ENCODE measurements at places on chromosomes 12 and 14.
A peak's percentile ranks its signal among the peaks of the same experiment; 100 is the strongest.

- DNase-seq = no peak
Observed at GRCh38 chr12:76922866-76923265, 44.0 kb upstream of the CSRP2 start.

DNA sequence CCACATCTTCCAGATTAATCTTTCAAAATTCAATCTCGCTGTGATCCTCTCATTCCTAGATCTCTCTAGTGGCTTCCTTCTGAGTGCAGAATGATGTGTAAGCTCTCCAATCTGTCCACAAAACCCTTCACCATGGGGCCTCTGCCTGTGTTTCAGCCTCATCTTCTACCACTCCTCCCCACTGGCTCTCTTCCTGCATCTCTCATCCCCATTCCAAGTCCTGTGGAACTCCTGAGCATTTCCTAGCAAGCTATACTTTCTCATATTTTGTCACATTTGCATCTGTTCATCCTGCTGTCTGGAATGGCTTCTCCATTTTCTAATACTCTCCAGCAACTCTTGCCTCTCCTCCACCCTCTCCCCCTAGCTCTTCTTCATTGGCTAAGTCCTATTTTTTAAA, 242.0 kb upstream of the DAAM1 start:
- no peak for DNase-seq

GRCh38 chr14:92997343-92998061, 74.6 kb downstream of the CHGA start:
- DNase-seq = no peak

- no peak for DNase-seq
Observed at GRCh38 chr14:32028599-32028998, 48.5 kb upstream of the ARHGAP5 start.

- peak; percentile 53 for DNase-seq
Observed at GRCh38 chr12:64669270-64669842, 59.1 kb downstream of the RASSF3 start.

GRCh38 chr14:51396222-51396815, 156.3 kb downstream of the TMX1 start:
- DNase-seq = no peak

GRCh38 chr14:34177466-34177865, 226.6 kb upstream of the EGLN3 start:
- peak; percentile 10 for DNase-seq

- no peak for DNase-seq
Observed at GRCh38 chr12:4540170-4540569, 1.5 kb downstream of the RAD51AP1 start.

DNA sequence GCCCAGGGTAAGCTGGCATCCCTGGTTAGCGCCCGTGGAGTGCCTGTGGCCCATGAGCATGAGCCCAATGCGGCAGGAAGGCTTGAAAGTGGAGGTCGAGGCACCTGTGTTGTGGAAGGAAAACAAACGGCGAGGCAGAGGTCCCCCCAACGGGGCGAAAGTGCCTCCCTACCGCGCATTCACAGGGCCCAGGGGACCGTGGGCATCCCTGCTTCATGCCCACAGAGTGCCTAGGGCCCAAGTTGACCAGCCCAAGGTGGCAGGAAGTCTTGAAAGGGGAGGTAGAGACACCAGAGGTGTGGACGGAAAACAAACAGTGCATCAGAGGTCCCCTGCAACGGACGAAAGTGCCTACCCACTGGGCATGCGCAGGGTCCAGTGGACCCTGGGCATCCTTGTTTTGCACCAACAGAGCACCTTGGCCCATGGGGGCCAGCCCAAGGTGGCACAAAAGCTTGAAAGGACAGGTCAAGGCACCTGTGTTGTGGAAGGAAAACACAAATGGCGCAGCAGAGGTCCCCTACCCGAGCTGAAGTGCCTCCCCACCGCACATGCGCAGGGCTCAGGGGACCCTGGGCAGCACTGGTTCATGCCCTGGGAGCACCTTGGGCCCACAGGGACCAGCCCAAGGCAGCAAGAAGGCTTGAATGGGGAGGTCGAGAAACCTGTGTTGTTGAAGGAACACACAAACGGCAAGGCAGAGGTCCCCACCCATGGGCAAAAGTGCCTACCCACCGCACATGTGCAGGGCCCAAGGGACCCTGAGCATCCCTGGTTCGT, 377.5 kb downstream of the ALG10 start:
- no peak for DNase-seq

GRCh38 chr14:64260418-64260817, 33.8 kb downstream of the ESR2 start:
- no peak for DNase-seq

- peak; percentile 26 for DNase-seq
Observed at GRCh38 chr14:90062127-90062794, 467 bp downstream of the KCNK13 start.

DNA sequence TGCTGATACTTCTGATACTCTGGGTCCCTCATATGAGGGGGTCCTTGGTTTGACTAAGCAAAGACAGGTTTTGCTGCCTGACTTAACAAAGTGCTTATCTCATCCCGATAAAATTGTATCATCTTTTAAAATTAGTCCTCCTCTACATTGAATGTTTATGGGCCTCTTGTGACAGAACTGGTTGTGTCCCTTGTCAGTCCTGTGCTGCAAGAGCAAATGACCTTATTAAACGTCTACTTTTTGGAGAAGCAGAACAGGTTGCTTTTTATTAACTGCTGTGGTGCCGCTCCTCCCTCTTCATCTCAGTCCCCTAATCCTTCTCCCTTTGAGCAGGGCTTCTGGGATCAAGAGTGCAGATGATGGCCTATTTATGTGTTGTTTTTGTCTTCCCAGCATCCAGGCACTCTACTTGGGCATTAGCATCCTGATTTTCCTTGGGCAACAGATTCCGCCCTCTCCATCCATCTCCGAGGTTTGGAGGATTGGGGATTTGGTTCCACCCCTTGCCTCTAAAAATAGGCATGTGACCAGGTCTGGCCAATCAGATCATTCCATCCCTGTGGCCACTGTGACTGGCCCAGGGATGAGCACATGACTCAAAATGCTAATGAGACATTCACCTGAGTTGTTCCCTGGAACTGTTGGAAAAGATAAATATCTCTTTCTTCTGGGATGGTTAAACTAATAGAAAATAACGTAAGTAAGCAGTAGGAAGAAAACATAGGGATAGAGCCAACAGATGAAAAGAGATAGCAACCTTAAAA, 2.9 kb upstream of the DENR start:
- DNase-seq = no peak

DNA sequence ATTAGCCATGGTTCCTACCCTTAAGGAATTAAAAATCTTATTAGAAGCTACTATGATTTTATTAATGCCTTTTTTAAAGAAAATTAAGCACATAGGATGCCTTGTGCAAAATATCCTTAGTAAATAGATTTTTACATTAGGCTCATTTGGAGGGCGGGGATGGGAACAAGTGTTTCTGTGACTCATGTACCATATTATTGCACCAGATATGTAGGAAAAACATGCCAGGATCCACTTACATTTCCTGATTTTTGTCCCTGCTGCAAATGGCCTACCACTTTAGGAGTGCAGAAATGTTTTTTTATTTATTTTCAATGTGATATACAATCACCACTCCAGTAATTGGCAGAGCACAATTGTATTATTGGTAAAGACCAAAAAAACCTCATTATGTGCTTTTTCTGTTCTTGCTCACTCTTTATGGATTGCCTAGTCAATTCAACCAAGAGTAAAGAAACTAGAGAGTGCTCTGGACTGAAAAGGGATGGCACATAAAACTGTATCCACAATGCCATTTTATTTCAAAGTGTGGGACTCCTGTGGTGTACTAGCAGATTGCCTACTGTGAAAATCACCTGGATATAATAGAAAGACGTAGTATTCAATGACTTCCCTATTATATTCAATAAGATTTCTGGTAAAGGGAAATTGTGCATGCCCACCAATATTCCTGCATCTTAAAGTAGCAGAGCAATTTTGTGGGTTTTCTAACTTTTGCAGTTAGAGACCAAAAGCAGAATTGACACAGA, 86.9 kb downstream of the ANO6 start:
- no peak for DNase-seq

DNA sequence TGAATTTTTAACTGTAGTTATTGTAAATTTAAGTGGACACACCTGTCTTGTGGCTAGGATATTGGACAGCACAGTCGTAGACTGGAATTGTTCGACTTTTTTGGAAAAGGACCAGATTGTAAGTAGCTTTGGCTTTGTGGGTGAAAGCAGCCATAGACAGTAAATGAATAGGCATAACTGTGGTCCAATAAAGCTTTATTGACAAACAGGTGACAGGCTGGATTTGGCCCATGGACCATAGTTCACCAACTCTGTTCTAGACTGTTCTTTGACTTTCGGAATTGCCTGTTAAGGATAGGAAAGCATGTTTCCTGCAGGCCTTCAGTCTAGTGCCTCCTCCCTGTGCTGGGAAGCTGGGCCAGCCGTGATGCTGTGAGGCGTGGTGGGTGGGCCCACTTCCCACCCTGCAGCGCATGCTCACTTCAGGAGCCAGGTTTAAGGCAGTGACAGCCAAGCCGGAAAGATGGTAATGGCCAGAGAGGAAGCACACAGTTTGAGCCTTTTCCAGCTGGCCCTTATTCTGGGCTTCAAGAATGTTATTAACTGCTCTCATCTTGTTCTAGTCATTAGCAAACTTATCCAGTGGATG, 51.8 kb downstream of the PPP2R5C start:
- no peak for DNase-seq

GRCh38 chr12:118714051-118714460, 267.3 kb upstream of the SRRM4 start:
- DNase-seq = peak; percentile 11

GRCh38 chr14:78399316-78399889, 229.2 kb downstream of the NRXN3 start:
- DNase-seq = peak; percentile 47

- DNase-seq = peak; percentile 39
Observed at GRCh38 chr12:57759360-57759980, 4.6 kb downstream of the MARCHF9 start.

DNA sequence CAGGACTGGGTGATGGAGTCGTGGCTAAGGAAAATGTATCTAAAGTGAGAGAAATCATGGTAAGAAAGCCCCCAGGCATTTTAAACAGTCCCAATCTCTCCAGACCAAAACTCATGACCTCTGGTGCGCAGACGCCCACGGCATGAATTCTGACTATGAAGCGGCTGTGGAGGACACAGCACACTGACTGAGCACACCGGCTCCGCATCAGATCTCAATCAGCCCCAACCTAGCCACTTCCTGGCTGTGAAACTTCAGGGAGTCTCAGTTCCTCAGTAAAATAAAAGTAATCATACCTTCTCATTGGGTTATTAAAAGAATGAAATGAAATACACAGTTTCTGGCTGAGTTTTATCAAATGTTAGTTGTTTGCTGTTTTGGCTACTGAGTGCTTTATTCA, 38.7 kb downstream of the SETD3 start:
- DNase-seq = no peak

- no peak for DNase-seq
Observed at GRCh38 chr14:24251880-24252288, 9.5 kb upstream of the TINF2 start.

GRCh38 chr12:42565633-42566032, 23.9 kb downstream of the PRICKLE1 start:
- no peak for DNase-seq

DNA sequence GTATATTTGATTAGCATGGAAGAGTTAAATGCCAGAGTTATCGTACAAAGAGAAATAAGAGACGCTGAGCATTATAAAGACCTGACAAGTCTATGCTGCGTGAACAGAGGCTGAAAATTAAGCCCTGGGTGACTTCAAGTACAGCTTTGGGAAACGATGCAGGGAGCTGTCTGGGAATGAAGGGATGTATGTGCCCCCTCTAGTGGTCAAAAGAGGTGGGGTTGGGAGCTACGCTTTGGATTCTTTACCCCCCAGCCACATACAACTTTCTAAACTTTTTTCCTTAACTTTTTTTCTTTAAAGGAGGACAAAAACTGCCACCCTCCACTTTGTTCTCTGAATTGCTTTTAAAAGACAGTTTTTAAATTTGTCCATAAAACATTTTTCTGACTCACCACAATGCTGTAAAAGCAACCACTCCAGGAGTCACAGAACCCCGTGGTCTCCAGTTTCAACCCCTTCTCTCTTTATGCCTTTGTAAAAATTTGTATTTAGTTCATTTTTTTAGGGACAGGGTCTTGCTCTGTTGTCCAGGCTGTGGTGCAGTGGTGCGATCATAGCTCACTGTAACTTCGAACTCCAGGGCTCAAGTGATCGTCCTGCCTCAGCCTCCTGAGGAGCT, 59.4 kb downstream of the ZNF664 start:
- DNase-seq = peak; percentile 44

- DNase-seq = no peak
Observed at GRCh38 chr14:71354801-71355200, 447.5 kb downstream of the PCNX1 start.

- peak; percentile 25 for DNase-seq
Observed at GRCh38 chr12:10363914-10364814, 25.7 kb downstream of the KLRK1 start.

DNA sequence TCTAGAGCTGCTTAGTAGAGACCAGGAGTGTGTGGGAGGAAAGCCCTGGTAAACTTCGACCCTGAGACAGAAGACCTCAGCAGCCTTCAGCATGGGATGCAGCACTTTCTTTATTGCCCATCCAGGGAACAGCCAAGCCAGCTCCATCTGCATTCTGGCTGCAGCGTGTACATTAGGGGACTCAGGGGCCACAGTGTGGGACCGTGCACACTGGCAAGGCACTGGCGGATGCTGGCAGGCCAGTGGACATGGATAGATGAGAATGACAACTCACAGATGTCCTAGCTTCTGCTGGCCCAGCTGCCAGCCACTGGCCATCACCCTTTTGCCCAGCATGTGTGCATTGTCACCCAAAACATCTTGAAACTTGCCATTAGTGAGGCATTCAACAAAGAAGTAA, 12.5 kb downstream of the PLD4 start:
- no peak for DNase-seq

DNA sequence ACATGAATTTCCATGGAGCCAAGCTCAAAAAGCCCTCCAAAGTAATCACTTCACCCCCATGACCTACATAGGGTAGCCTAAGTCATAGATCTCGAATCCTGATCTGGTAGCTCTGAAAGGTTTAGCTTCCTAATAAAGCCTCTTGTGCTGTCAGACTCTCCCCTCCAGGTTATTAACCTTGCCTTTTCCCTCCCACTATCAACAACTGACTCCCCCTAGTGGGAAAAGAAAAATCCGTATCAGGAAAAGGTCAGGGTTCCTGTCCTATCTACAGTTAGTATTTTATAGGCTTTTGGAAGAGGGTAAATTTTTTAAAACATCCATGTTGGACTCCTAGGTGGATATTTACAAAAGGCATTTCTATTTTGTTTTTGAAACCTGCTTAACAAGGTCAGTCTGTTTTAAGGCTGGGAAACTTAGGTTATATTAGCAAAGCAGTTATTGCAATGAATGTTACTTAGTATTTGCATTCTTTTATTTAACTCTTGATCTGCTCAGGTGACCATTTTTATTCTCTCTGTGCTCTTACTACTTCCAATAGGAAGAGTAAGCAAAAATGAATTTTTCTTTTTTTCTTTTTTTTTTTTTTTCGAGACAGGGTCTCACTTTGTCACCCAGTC, 8.0 kb downstream of the YY1 start:
- peak; percentile 59 for DNase-seq

GRCh38 chr12:94557746-94558295, 92.5 kb downstream of the TMCC3 start:
- no peak for DNase-seq

All from hematopoietic multipotent progenitor cell (in vitro differentiated cells).